ENCODE measurements at places on chromosomes 13 and 19.

DNA sequence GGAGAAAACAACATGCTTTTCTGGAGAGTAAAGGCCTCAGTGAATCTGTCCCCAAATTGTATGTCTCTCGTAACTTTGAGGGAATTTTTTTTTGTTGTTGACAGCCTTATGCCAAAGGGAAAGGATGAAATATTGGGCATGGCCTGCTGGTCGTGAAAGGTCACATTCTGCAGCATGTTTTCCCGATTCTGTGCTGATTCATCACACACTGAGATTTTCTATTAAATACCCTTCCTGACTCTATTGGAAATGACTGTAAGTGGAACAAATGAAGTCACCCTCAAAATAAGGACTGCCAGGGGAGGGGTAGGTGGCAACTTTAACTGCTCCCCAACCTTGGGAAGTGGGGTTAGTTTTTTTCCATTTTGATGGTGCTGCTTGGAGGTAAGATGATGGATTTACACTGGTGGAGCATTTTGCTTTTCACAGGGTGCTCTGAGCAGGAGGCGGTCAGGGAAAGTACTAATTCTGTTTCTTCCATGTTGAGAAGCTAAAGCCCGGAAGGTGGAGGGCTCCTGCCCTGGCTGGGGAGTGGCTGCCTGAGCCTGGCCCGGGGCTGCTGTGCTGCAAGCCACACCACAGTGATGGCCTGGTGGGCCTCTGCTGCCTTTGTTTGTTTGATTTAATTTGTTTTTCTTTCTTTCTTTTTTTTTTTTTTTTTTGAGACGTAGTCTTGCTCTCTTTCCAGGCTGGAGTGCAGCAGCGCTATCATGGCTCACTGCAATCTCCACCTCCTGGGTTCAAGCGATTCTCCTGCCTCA is 116.8 kb upstream of the SPATA13 start:
- peak; percentile 11 for DNase-seq

DNA sequence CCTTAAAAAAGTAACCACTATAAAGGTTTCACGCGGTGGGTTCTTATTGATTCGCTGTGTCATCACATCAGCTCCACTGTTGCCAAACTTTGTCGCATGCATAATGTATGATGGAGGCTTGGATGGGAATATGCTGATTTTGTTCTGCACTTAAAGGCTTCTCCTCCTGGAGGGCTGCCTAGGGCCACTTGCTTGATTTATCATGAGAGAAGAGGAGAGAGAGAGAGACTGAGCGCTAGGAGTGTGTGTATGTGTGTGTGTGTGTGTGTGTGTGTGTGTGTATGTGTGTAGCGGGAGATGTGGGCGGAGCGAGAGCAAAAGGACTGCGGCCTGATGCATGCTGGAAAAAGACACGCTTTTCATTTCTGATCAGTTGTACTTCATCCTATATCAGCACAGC is 30.6 kb downstream of the FGF9 start:
- no peak for DNase-seq

GRCh38 chr13:94232161-94232950 is 247.1 kb downstream of the DCT start:
- DNase-seq, result no peak

GRCh38 chr13:73401769-73402168 is 343.0 kb downstream of the KLF5 start:
- DNase-seq, result no peak

DNA sequence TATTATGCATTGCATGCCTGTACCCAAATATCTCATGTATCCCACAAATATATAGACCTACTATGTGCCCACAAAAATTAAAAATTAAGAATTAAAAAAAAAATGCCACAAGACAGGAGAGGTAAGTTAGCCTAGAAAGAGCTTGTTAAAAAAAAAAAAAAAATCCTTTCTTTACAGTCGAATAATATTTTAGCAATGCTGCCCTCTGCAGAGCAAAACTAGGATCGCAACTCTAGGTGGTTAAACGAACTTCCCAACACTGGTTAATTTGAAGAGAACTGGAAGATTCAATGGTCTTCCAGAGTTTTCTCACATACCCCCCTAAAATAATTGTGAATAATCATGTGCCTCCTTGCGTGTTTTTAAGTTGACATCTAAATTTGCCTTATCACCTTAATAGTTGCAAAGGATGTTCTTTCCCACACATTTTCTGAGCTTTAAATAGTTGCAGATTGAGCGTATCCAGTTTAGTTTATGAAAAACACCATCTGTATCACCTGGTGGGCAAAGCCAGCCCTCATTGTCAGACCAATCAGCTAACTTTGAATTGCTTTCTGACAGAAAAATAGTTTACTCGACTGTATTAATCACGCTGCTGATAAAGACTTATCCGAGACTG is 47.4 kb upstream of the RCBTB2 start:
- DNase-seq, result peak; percentile 55

Data from fibroblast of skin of right quadriceps (primary cell).